ENCODE measurements at places on chromosomes 6 and 20.

- no peak for DNase-seq
Measured at GRCh38 chr20:32792731-32793458, 26.9 kb upstream of the MAPRE1 start.

GRCh38 chr20:61295682-61296628 lies 43.9 kb downstream of the CDH4 start:
- DNase-seq, result no peak

GRCh38 chr6:95318137-95318536 lies 259.2 kb upstream of the MANEA start:
- DNase-seq, result no peak

GRCh38 chr6:43185391-43185985 lies 3.5 kb downstream of the CUL9 start:
- no peak for DNase-seq

DNA sequence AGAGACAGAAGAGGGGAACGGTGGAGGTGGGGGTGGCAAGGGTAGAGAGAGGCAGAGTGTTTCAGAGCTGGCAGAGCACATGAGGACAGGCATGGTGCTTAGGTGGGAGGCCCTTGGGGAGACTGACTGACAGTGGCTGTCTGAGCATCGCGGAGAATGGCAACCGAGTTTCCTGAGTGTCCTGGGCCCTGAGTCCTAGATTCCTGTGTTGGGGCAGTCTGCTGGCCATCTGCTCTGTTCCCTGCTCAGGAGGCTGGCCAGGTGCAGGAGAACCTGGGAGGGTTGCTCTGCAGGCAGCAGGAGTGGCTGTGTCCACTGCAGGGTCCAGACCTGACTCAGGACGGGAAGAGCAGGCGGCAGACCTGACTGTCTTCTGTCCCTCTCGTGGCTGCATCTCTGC lies 248.9 kb downstream of the LRFN2 start:
- no peak for DNase-seq

DNA sequence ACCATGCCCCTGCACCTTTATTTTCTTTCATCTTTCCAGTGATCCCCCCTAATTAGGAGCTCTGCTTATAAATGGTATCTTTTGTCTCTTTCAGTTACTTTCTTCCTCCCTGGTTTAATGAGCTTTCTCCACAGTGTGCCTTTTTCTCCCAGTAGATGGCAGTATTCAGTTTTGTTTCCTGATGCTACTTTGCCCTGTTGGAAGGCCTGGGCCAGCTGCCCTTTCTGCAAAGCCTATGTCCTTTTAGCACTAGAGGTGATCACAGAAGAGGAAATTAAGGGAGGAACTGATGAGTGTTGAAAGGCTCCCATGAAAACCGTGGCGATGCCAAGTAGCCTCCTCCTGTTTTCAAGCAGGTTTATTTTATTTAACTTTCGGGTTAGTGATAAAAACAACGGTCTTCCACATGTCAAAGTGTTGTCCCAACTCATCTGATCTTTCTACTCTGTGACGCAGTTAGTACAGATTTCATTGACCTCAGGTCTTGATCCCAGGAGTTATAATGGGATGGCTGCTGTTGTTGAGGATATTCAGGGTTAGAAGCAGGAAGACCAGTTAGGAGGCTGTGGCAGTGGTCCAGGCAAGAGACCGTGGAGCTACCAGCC lies 184.2 kb upstream of the BMP2 start:
- no peak for DNase-seq

- peak; percentile 18 for DNase-seq
Measured at GRCh38 chr20:32972181-32973076, 31.8 kb downstream of the SUN5 start.

DNA sequence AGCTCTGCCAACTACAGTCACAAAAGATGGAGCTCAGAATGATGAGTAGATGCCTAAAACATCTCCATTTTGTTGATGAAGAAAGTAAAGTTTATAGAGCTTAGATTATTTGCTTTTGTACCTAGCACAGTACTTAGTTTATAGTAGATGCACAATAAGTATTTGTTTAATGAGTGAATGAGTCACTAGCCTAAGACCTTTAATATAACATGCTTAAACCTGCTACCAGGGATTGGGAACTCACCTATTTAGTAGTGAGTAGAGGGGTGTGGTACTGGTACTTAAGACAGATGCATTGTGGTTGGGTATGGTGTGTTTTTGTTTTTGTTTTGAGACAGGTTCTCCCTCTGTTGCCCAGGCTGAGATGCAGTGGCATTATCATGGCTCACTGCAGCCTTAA lies 35.8 kb downstream of the TRIM38 start:
- no peak for DNase-seq

DNA sequence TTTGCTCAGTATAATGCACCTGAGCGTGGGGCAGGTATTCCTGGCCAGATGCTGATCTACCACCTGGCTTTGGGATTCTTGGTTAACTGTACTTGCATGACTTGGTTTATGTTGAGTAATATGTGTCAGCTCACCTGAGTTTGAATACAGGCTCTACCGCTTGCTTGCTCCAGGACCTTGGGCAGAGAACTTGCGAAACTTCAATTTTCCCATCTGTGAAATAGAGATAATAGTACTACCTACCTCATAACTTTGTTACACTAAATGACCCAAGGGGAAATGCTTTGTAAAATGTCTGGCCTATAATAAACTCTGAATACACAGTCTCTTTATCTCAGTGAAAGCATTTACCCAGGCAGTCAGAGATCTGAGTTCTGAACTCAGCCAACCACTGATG lies 51.8 kb downstream of the SCAND1 start:
- no peak for DNase-seq

GRCh38 chr6:156150391-156150790 lies 626.8 kb upstream of the ARID1B start:
- DNase-seq, result no peak

- no peak for DNase-seq
Measured at GRCh38 chr6:70620746-70621145, 46.9 kb upstream of the SMAP1 start.

GRCh38 chr6:2510316-2510715 lies 240.4 kb downstream of the MYLK4 start:
- DNase-seq, result no peak

DNA sequence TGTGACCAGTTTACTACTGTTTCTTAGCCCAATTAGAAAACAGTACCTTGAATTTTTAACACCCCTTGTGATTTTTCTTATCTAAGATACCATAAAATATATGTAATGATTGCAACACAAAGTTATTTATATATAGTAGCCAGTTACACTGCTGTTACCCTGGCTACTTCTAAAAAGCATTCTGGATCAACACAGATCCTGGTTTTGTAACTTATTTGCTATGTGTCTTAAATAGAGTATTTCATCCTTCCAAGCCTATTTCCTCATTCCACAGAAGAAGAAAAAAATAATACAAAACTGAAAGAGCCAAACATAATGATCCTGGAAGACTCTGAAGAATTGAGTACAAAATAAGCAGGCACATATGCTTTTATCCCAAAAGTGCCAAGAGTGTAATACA lies 19.0 kb upstream of the GSTA4 start:
- no peak for DNase-seq

- DNase-seq, result no peak
Measured at GRCh38 chr6:33717934-33718455, 6.5 kb upstream of the UQCC2 start.

DNA sequence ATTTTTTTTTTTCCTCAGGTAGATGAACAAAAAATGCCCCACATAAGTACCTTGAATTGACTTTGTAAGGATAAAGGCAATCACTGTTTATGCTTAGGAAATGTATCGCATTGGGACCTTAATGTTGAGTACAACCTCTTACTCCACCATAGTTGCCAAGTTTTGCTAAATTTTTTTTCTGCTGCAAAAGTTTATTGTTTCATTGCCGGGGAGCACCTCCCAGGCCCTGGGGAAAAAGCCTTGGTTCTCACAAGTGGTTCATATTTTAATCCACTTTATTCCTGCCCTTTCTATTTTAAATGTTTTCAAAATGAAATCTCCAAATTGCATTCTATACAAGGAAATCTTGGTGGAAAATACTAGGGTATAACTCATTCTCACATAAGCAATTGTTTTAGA lies 52.3 kb upstream of the UTRN start:
- DNase-seq, result no peak

- no peak for DNase-seq
Measured at GRCh38 chr20:33373735-33374605, 27.3 kb downstream of the CDK5RAP1 start.

GRCh38 chr20:40110311-40110831 lies 578.7 kb downstream of the MAFB start:
- DNase-seq, result no peak

DNA sequence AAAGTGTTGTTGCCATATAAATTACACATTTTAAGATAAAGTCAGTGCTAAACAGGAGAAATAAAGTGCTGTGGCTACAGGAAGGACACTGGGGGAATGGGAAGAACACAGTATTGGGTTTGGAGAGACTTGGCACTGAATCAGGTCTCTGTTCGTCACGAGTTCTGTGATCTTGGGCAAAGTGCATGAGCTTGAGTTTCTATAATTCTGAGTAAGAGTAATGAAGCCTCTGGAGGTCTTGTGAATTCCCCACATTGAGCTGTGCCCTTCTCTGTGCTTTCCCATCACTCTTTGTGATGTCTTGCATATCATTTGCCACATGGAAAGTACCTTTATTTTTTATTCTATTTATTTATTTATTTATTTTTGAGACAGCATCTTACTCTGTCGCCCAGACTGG lies 16.8 kb upstream of the EEF1A1 start:
- DNase-seq, result no peak

DNA sequence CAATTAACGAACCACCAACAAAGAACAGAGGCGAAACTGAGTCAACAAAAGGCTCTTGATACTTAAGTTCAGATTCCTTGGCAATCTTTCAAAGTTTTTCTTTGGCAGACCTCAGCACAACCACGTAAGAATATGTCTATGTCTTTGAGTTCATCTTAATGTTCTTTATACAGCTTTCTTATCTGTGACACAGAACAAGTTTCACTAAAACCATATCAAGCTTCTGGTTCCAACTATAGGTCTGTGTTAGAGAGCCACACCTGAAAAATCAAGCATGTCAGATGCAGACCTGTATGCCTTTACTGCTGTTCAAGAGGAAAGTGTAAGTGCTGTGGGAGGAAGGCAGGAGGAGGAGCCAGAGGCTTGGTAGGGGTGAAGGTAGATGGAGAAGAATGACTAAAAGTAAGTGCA lies 271.3 kb downstream of the KHDC1L start:
- DNase-seq, result no peak

GRCh38 chr6:53373638-53374037 lies 24.9 kb upstream of the ELOVL5 start:
- DNase-seq, result no peak

- DNase-seq, result no peak
Measured at GRCh38 chr6:152100183-152100618, 292.7 kb downstream of the ESR1 start.

DNA sequence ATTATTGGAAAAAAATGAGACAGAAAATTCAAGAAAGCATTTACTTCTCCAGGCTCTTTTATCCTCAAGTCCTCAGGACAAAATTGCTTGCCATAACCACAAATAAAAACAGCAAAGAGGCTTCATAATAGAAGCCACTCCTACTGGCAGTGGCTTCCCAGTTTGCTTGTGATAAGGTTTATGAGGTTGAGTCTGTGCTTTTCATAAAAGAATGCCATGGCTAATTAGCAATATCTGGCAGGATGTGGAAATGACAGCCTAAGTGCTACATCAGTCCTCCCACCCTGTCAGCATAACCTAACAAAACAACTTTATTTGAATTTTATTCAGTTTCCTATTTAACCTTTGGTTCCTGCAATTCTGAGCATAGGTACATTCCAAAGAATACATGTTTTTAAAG lies 80.9 kb upstream of the HTR1E start:
- no peak for DNase-seq

DNA sequence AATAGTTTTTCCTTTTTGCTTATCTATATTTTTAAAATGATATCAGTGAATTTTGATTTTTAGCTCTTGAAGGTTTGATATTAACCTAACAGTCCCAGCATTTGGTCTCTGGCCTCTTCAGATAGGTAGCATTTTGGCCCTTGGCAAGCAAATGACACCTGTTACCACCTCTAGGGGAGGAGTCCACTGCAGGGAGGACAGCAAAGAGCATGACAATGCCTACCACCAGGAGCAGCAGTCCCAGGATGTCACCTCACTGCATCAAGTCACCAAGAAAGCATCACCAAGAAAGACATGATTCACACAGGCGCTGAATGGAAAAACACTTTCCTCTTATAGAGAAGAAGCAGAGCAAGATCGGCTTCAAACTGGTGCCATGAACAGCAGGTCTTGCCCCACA lies 224.3 kb downstream of the UBE3D start:
- DNase-seq, result no peak

GRCh38 chr6:6758915-6759654 lies 170.6 kb downstream of the LY86 start:
- no peak for DNase-seq

DNA sequence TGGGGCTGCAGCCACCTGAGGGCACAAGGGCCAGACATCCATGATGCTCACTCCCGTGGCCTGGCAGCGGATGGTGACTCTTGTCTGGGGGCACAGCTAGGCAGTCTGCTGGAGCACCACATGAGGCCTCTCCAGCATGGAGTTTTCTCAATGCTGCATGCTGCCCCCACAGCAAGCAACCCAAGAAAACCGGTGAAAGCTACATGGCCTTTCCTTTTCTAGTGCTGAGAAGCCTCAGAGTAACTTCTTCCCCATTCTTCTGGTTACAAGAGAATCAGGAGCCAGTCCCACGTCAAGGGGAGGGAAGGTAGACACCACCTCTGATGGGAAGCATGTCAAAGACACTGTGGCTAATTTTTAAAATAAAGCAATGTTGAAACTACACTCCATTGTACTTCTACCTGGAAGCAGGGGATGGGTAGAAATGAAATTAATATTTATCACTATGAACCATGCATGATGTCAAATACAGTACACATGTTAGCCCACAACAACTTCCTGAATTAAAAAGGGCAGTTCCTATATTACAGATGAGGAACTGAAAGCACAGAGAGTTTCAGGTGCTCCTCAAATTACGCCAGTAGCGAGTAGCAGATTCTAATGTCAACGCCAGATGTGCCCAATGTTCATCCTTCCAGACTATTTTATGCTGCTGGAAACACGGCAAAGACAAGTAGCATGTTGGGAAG lies 101.5 kb downstream of the LAMP5 start:
- no peak for DNase-seq

DNA sequence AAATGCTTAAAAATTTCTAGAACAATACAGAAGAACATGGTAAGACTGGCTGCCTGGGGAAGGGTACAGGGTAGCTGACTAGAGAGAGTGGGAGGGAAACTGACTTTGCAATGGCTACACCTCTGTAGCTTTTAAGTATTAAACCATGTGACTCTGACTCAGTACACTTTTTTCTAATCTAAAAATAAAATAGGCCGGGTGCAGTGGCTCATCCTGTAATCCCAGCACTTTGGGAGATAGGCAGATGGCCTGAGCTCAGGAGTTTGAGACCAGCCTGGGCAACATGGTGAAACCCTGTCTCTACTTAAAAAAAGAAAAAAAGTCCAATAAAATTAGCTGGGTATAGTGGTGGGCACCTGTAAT lies 18.5 kb downstream of the ATP9A start:
- DNase-seq, result no peak

GRCh38 chr6:38322138-38322537 lies 317.6 kb downstream of the BTBD9 start:
- no peak for DNase-seq
